Smooth muscle cell of the coronary artery (primary cell): ENCODE measurements at places on chromosomes 2 and 18. TPM values are rescaled to one million over a fixed set of nuclear protein-coding genes. Genes with fewer than 3 reads are reported as not detected.

Gene REG1B
- not detected in 2 replicates for total RNA-seq

Gene HTR2B
- 14.8 and 35.6 TPM in 2 replicates for total RNA-seq

Gene CRYGD
- not detected in 2 replicates for total RNA-seq

Gene PARD6G
- 0.75 and 2.3 TPM in 2 replicates for total RNA-seq

Gene FAP
- total RNA-seq = 169 and 182 TPM in 2 replicates

Gene HOXD3
- total RNA-seq = 0.23 TPM in 1 of 2 replicates, not detected in the other

Gene ACMSD
- total RNA-seq = not detected in 2 replicates

Gene RAMP1
- 0.83 and 1.6 TPM in 2 replicates for total RNA-seq

Gene MAP3K19
- not detected in 2 replicates for total RNA-seq

Gene LPIN1
- 28.2 and 67.4 TPM in 2 replicates for total RNA-seq

Gene MRO
- not detected in 2 replicates for total RNA-seq

Gene NFU1
- 35.9 and 38.7 TPM in 2 replicates for total RNA-seq

Gene CD28
- total RNA-seq = under 0.01 TPM in 1 of 2 replicates, not detected in the other

Gene LIMS4
- 1.4 and 11.9 TPM in 2 replicates for total RNA-seq

Gene SLC39A6
- total RNA-seq = 69.2 and 152 TPM in 2 replicates

Gene RAPGEF4
- 0.90 and 3.0 TPM in 2 replicates for total RNA-seq

Gene AQP4
- not detected in 2 replicates for total RNA-seq

Gene CD302
- 2.5 and 7.7 TPM in 2 replicates for total RNA-seq

Gene SLC11A1
- 0.12 and 0.15 TPM in 2 replicates for total RNA-seq

Gene COL6A3
- total RNA-seq = 1,351 and 2,862 TPM in 2 replicates

Gene GPR45
- total RNA-seq = not detected in 2 replicates

Gene SERPINB12
- total RNA-seq = not detected in 2 replicates

Gene RPRM
- total RNA-seq = not detected in 2 replicates

Gene CCT4
- 94.2 and 161 TPM in 2 replicates for total RNA-seq

Gene SLC9A4
- total RNA-seq = not detected in 2 replicates

Gene GTF2A1L
- 0.12 and 0.98 TPM in 2 replicates for total RNA-seq

Gene FAHD2B
- total RNA-seq = 5.5 and 6.9 TPM in 2 replicates

Gene TUBA3E
- not detected in 2 replicates for total RNA-seq

Gene ADI1
- total RNA-seq = 35.3 TPM in 2 replicates

Gene SOWAHC
- total RNA-seq = 6.0 and 9.1 TPM in 2 replicates

Gene KIF1A
- total RNA-seq = under 0.01 TPM in 1 of 2 replicates, not detected in the other

Gene NGEF
- total RNA-seq = under 0.01 and 0.38 TPM in 2 replicates

Gene TTC27
- total RNA-seq = 11.1 and 29.7 TPM in 2 replicates

Gene PLCL1
- 2.5 and 15.6 TPM in 2 replicates for total RNA-seq

Gene CYP27A1
- total RNA-seq = 5.3 and 25.6 TPM in 2 replicates

Gene WDR7
- 13.4 and 28.8 TPM in 2 replicates for total RNA-seq

Gene CNGA3
- total RNA-seq = under 0.01 TPM in 1 of 2 replicates, not detected in the other

Gene FAM168B
- 55.3 and 87.3 TPM in 2 replicates for total RNA-seq

Gene ANKRD30BL
- total RNA-seq = not detected in 2 replicates
